ENCODE measurements at places on chromosomes 7 and 10.

DNA sequence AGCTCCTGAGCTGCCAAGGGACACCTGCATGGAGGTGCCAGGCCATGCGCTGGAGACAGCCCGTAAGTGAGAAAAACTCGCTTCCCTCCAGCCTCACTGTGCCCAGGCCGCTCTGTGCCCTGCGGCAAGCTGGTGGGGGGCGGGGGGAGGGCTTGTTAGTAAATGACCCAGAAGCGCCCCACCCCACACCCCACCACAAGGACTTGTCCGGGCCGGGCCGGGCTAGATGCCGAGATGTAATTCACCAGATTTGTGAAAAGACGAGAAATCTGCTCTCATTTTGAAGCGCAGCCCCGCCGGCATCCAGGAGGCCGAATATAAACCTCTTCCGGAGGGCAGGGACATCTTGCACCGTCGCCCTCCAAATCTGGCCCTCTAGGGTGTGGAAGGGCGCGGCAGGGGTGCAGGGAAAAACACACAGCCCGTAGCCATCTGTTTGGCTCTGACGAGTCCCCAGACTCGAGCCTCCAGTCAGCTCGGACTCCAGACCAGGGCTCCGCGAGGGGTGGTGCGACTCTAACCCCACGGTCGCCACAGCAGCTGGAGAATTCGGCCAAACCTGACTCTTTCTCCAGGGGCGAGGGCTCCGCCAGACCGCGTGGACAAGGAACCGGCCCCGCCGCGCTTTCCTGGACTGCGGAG is 14.8 kb downstream of the TLX1 start:
- DNase-seq = no peak

DNA sequence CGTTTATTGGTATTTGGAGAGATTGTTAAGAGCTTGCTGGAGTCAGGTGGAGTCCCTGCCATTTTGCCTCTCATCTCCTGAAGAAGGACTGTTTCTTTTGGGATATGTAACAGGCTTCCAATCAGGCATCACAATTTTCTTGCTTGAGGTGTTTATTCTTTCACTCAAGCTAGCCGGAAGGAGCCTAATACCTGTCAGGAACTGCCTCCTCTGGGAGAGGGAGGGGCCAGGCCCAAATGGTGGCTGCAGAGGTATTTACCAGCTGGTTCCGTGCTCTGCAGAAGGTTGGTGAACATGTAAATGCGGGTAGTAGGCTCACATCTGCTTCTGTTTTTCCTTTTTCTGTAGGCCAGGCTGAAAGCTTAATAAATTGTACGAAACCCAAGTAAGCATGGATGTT is 114.0 kb downstream of the TCF7L2 start:
- DNase-seq = no peak

DNA sequence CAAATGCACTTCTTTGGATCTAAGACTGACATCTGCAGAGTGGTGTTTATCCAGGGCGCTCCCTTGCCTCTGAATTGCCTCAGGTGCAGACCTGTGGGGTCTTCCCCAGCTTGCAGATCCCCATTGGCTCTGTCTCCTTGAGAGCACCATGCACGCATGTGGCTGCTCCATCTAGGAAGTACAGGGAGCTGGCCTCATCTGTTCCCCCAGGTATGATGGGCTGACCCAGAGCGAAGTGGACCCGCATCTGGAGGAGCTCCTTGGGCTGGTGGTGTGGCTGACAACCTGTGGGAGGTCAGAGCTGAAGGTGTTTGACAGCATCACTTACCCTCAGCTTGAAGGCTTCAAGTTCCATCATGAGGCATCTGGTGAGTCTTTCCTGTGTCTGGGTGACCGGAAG is 44.5 kb downstream of the WDFY4 start:
- no peak for DNase-seq

GRCh38 chr10:38741226-38741625 is 647.1 kb downstream of the ZNF37A start:
- DNase-seq = no peak

- no peak for DNase-seq
Measured at GRCh38 chr7:155219947-155220769, 77.5 kb upstream of the INSIG1 start.

- DNase-seq = no peak
Measured at GRCh38 chr10:74683067-74683466, 143.3 kb upstream of the KAT6B start.
